Skeletal muscle tissue (tissue), 5 donors: ENCODE measurements at places on chromosomes 12 and 14. TPM values are rescaled to one million over a fixed set of nuclear protein-coding genes. Genes with fewer than 3 reads are reported as not detected.

Gene METTL3
- total RNA-seq, result 73.6 TPM

Gene LRRC43
- total RNA-seq, result not detected

Gene DLK1
- 283 TPM for total RNA-seq

Gene SLCO1B3
- under 0.01 TPM for total RNA-seq

Gene SLCO1A2
- not detected for total RNA-seq

Gene SDS
- total RNA-seq, result not detected

Gene PRH2
- not detected for total RNA-seq

Gene GPRC5D
- not detected for total RNA-seq

Gene HCFC2
- 32.9 TPM for total RNA-seq
